Cortex of kidney (tissue), 1 donor: ENCODE measurements at places on chromosomes 11 and 22.

DNA sequence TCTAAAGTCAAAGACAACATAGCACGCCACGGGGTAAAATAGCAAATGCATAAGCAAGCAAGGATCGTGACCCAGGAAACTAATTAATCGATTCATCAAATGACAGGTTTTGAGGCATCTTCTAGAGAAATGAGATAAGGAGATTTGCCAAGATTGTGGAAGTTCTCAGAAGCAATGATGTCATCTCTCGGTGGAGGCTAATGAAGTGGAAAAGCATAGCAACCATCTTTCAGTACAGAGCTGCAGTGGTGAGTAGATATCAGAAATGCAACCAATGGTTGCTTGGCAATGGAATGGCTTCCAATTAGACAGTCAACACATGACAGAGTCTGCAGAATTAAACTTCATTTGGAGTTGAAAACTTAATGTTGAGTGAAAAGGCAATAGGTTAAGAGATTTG is 116.0 kb downstream of the KIRREL3 start:
- DNase-seq, result no peak

- no peak for DNase-seq
Measured at GRCh38 chr11:117993988-117994745, 8.0 kb downstream of the IL10RA start.

GRCh38 chr11:35288817-35289541 is 130.4 kb downstream of the SLC1A2 start:
- DNase-seq, result no peak

GRCh38 chr11:130815956-130816355 is 100.3 kb downstream of the SNX19 start:
- DNase-seq, result no peak

DNA sequence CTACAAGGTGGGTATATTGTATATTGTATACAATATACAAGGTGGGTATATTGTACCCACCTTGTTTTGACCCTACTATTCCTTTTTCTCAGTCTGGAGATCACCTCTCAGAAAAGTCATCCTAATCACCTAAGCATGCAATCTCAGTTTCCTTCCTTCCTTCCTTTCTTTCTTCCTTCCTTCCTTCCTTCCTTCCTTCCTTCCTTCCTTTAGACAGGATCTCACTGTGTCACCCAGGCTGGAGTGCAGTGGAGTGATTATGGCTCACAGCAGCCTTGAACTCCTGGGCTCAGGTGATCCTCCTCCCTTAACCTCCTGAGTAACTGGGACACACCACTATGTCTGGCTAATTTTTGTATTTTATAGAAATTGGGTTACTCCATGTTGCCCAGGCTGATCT is 1.2 kb upstream of the KCNE3 start:
- DNase-seq, result no peak

- no peak for DNase-seq
Measured at GRCh38 chr11:27313157-27313821, 49.7 kb downstream of the CCDC34 start.

- DNase-seq, result no peak
Measured at GRCh38 chr11:19646921-19647320, 65.7 kb upstream of the NAV2 start.

DNA sequence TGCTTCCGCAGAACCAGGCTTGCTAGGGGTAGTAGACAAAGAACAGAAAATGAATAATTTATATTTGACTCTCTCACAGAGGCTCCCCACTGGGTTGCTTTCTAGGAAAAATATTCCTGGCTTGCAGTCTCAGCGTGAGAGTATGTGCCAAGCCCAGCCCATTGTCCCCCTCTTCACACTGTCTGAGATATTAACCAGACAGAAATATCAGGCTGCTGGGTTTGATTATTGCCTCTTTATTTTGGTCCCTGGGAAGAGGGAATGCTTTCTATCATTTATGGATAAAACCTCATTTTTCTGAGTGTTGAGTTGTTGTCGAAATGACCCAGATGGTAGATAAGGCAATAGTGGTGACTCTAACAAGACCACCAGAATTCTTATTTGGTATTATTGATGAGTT is 367.9 kb downstream of the METTL15 start:
- DNase-seq, result no peak

DNA sequence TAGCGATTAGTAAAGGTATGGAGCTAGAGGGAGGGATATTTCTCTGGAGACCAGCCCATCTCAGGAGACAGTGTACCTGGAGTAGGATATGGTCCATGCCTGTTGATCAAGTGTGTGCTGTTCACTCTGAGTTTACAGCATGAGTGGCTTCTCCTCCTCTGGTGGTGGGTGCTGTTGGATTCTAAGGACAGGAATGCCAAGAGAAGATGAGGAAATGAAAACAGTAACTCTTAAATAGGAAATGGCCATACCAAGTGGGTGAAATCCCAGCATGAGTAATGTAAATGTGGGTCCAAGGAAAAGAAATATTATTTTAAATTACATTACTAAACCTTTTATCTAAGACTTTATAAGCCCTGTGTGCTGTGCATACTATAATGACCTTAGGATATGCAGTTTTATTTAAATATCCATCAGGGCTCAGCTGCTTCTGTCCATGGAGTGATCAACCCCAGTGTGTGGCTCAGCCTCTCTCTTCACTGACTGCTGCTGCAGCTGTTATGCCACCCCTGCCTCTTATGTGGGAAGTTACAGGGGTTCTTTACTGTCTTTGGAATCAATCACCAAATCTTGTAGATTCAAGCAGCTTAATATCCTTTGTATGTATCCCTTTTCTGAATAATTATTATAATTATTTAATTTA is 54.3 kb downstream of the FAT3 start:
- no peak for DNase-seq

GRCh38 chr22:44664149-44664548 is 37.9 kb upstream of the PRR5 start:
- no peak for DNase-seq

DNA sequence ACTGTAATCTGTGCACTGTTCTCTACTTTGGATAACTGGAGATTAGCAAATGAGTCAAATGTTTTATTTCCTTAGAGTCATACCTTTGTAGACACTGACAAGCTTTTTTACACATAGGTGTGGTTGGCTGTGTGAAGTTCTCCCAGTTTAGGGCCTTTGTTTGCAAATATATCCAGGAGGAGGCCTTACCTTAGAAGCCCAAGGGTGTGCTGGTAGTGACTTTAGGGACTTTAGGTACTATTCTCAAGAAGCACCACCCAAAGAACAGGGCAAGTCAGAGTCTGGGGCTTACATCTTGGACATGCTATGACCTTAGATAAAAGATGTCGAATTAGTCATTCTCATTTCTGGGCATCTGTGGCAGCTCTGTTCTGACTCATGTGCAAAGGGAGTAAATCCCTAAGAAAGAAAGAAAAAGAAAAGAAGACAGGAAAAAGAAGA is 4.8 kb upstream of the FAR1 start:
- DNase-seq, result no peak

GRCh38 chr11:704228-704674 is 1.8 kb upstream of the EPS8L2 start:
- no peak for DNase-seq
